ENCODE measurements at places on chromosomes 1 and 21. TPM values are rescaled to one million over a fixed set of nuclear protein-coding genes. Genes with fewer than 3 reads are reported as not detected.

CD34 gene
- polyA plus RNA-seq = 0.59 TPM

ALX3 gene
- not detected for polyA plus RNA-seq

RAP1GAP gene
- polyA plus RNA-seq = 0.99 TPM

OR2T6 gene
- polyA plus RNA-seq = not detected

RAB25 gene
- not detected for polyA plus RNA-seq

AMY1B gene
- polyA plus RNA-seq = not detected

PDC gene
- polyA plus RNA-seq = not detected

SERPINC1 gene
- 0.08 TPM for polyA plus RNA-seq

CLCC1 gene
- 20.0 TPM for polyA plus RNA-seq

USH2A gene
- polyA plus RNA-seq = not detected

SLC9C2 gene
- polyA plus RNA-seq = not detected

GJA9 gene
- not detected for polyA plus RNA-seq

NUDT17 gene
- 8.1 TPM for polyA plus RNA-seq

PRKCZ gene
- 20.1 TPM for polyA plus RNA-seq

EFCAB14 gene
- polyA plus RNA-seq = 20.0 TPM

UCHL5 gene
- polyA plus RNA-seq = 14.9 TPM

SPRR3 gene
- polyA plus RNA-seq = not detected

ERI3 gene
- polyA plus RNA-seq = 68.5 TPM

TPTE gene
- not detected for polyA plus RNA-seq

AMPD1 gene
- polyA plus RNA-seq = not detected

RCC2 gene
- polyA plus RNA-seq = 48.2 TPM

KRTAP13-2 gene
- polyA plus RNA-seq = not detected

Data from SK-N-SH (cell line).